Fibroblast of villous mesenchyme (primary cell): ENCODE measurements at places on chromosomes 3 and 15.

DNA sequence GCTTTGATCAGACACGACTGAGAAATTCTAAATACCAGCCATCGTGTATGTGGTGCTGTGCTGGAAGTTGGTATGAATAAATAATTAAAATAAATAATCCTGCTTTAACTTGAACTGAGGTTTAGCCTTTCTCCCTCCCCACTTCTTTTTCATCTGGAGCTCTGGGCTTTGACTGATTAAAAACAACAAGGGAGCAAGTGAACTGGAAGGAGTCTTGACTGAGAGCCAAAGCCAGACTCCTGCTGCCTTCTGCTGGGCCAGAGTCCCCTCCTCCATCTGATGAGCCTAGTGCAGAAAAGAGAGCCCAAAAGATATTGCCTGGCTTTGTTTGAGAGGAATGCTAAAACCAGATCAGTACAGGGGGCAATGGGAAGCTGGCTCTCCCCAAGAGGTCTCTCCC, 96.0 kb downstream of the CCNL1 start:
- DNase-seq = no peak

- no peak for DNase-seq
Measured at GRCh38 chr3:127172211-127172610, 20.7 kb upstream of the PRR23E start.

DNA sequence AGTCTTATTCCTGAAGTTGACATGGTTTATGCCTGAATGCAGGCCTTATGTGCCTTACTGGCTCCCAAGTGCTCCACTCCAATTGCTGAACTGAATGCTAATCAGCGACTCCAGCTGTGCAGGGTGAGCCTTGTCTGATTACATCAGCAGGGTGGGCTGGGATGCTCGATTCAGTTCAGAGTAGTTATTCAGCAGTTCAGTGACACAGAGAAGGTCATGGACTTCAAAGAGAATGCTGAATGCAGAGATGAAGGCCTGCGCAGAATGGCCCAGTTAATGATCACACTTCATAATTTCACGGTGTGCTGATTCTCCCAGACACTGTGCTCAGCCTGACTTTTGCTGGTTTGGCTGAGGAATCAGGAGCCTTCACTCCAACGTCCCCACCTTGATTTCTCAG, 63.6 kb downstream of the CLDN1 start:
- no peak for DNase-seq

GRCh38 chr3:133570139-133570936, 3.1 kb upstream of the CDV3 start:
- peak; percentile 42 for DNase-seq

- no peak for DNase-seq
Measured at GRCh38 chr15:54131410-54131809, 153.2 kb downstream of the UNC13C start.

GRCh38 chr3:42936157-42936981, 30.4 kb downstream of the ZNF662 start:
- peak; percentile 11 for DNase-seq

GRCh38 chr15:34292621-34293020, 45.0 kb downstream of the SLC12A6 start:
- no peak for DNase-seq

GRCh38 chr3:71194785-71195184, 388.7 kb downstream of the FOXP1 start:
- DNase-seq = no peak

- no peak for DNase-seq
Measured at GRCh38 chr3:99758502-99759177, 59.0 kb upstream of the CMSS1 start.

- DNase-seq = no peak
Measured at GRCh38 chr3:73753985-73754384, 129.2 kb upstream of the PDZRN3 start.

GRCh38 chr15:83290236-83290635, 5.8 kb upstream of the BNC1 start:
- no peak for DNase-seq

GRCh38 chr3:72008226-72008996, 223.5 kb upstream of the PROK2 start:
- peak; percentile 42 for DNase-seq

DNA sequence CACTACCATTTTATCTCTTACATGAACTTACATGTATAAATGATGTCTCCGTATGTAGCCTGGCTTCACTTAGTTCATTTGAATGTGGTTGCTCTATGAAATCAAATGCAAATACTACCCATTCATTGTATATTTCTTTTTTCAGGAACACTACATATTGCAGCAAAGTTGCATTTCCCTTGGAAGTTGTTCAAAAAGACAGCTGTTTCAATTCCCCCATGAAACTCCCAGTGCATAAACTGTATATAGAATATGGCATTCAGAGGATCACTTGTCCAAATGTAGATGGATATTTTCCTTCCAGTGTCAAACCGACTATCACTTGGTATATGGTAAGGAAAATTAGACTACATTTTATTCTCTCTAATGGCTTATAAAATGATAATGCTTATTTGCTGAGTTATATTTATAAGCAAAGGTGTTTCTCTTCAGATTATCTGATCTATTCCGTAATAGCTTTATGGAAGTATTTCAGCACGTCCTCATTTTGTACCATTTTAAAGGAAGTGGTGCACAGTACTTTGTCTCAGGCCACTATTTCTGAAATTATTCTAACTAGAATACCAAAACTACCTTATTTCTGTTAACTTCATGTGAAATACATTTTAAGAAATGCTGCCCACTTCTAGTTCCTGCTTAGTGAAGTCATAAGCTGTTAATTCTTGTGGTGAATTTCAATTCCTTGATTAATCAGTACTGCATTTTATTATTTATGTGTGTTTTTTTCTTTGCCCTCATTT, 95.1 kb downstream of the IL1RAP start:
- no peak for DNase-seq

DNA sequence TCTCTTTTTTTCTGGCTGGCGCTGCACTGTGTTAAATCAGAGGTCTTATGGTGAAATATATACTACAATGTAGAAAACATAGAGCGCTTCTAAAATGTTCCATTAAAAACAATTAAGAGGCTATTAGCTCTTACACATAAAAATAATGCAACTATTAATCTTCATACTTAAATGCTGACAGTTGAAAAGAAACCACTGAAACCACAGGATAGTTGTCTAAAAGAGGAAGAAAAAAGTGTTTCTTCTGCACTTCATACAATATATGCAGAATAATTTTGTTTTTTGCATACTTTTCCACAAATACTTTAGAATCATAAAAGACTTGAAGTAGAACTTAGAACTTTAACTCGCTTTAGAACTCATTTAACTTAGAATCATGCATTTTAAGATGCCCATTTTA, 170.5 kb downstream of the PYDC2 start:
- no peak for DNase-seq

DNA sequence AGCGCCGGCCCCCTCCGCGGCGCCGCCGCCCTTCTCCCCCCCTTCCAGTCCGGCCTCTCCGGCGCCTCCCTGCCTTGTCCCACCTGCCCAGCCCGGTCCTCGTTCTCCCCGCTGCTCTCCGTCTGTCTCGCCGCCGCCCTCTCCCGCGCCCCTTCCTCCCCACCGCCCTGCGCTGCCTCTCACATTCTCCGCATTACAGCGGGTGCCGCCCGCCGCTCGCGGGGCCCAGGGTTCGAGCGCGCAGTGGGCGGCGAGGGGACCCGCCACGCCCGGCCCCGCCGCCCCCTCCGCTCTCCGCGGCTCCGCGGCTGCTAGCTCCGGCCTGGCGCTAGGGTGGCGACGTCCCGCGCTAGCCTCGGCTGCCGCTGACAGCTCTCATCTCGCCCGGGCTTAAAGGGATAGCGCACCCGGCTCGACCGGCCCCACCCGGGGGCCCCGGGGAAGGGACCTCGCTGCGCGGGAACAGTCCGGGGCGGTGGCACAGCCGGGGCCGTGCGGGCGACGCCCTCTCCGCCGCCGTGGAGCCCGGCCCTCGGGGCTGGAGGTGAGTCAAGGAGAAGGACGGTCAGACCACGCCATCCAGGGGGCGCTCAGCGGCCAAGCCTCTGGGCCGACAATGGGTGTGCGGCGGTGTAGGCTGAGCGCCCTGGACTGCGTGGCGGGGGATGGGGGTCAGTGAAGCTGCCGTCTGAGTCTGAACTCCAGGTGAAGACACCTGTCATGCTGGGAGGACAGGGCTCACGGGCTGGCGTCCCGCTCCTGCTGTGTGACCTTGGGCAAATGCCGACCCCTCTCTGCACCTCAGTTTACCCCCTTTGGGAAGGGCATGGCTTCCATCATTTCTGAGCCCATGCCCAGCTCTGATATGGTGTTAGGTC, 187.4 kb upstream of the LINGO1 start:
- DNase-seq = no peak

GRCh38 chr15:100276506-100276905, 65.3 kb downstream of the ADAMTS17 start:
- DNase-seq = no peak

DNA sequence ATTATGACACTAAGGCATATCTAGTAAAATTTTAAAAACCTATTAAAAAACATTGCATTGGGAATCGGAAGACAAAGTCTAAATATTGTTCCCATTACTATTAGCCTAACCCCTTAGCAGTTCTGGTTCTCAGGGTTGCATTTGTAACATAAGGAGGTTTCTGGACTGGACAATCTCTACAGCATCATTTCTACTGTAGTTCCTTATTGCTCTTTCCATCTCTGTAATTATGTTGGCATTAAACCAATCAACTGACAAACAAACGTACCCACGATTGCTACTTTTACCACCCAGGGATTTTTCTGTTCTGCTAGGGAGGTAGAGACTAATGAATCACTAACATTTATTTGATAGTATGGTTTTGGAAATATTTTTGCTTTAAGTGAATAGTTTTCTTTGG, 190.8 kb downstream of the CBLB start:
- no peak for DNase-seq

- DNase-seq = peak; percentile 49
Measured at GRCh38 chr3:44893097-44893496, 18.7 kb downstream of the TGM4 start.

- no peak for DNase-seq
Measured at GRCh38 chr3:143011705-143012104, 10.3 kb downstream of the U2SURP start.

GRCh38 chr3:115470254-115470653, 153.1 kb upstream of the GAP43 start:
- no peak for DNase-seq

DNA sequence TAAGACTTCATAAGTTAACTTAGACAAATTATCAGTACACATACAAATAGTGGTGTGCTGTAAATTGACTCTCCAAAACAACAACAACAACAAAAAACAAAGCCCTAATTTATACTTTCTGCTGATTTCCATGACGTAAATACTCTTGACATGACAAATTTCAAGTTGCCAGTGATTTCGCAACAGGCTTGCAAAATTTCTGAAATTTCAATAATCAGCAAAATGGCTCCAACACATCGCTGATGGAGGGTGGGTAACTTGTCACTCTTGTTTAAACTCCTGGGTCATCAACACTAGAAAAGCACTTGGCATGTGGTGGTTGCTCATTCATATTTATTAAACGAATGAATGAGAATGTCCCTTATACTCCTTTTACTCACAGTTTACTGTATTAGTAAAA, 205.2 kb upstream of the SATB1 start:
- no peak for DNase-seq

GRCh38 chr3:7692866-7693265, 808.8 kb upstream of the LMCD1 start:
- no peak for DNase-seq

DNA sequence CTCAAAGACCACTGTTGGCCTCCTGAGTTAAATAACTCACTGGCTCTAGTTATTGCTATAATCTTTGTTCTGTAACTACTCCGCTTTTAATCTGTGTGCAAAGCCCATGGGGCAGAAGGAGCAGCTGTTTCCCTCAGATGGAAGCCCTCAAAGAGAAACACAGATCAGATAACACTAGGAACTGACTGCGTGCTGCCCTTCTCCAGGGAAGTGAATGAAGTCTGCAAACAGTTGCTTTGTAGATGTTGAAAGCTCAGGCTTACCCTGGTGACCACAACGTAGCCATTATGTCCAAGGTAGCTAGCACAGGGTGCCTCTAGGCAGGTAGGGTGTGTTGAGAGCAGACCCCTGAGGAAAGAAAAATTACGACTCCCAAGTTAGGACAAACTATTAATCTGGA, 152.3 kb upstream of the STAC start:
- no peak for DNase-seq

GRCh38 chr3:64815789-64816188, 128.0 kb upstream of the ADAMTS9 start:
- peak; percentile 21 for DNase-seq

- DNase-seq = no peak
Measured at GRCh38 chr15:96583671-96584070, 253.2 kb downstream of the NR2F2 start.

DNA sequence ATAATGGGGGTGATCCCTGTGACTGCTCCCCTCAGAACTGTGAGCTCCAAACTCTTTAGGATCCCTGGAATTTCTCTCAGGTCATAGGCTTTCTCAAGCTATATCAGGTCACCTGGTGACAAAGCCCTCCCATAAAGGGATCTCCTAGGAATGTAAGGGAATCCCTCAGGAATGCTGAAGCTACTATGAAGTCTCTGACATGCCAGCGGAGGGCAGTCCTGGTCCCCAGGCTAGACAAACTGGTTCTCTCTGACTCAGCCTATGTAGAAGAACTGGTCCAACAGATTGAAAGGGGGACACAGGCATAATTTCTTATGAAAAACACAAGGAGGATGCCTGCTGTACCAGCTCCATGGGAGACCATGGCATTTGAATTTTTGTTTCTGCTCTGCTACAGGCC, 6.7 kb downstream of the LPCAT4 start:
- no peak for DNase-seq

GRCh38 chr3:30042274-30042859, 564.0 kb upstream of the TGFBR2 start:
- DNase-seq = peak; percentile 81

DNA sequence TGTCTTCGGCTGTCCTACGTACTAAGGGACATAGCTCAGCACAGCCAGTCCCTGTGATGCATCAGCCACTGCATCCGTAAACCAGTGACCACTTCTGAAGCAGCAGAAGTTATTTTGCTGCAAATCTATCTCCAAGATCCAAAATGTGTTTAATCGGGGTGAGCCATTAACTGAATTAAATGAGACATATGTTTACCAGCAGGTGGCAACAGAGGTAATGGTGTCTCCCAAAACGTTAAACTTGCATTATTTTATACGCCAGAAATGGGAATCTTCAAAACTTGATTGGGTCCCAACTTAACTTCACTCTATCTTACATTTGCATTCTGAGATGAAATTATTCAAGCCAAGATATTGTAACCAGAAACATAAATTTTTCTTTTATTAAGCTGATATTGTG, 75.3 kb upstream of the BOC start:
- peak; percentile 28 for DNase-seq

- peak; percentile 47 for DNase-seq
Measured at GRCh38 chr3:98980915-98981596, 79.6 kb upstream of the DCBLD2 start.
